ENCODE measurements at places on chromosomes 5 and 9.

DNA sequence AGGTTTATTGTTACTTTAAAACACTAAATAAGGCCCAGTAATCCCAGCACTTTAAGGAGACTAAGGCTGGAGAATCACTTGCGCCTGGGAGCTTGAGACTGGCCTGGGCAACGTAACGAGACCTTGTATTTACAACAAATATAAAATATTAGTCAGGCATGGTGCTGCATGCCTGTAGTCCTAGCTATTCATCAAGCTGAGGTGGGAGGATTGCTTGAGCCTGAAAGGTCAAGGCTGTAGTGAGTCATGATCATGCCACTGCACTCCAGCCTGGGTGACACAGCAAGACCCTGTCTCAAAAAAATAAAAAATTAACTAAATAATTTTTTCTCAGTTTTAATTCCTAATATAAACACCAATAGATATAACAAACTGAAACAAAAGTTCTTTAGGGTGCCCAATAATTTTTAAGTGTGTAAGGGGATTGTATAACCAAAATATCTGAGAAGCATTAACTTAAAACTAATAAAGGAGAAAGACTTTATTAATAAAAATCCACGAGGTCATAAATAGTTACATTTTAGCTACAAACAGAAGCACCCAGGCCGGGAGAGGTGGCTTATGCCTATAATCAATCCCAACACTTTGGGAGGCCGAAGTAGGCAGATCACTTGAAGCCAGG is 32.7 kb downstream of the FAM13B start:
- peak; percentile 85 for DNase-seq

DNA sequence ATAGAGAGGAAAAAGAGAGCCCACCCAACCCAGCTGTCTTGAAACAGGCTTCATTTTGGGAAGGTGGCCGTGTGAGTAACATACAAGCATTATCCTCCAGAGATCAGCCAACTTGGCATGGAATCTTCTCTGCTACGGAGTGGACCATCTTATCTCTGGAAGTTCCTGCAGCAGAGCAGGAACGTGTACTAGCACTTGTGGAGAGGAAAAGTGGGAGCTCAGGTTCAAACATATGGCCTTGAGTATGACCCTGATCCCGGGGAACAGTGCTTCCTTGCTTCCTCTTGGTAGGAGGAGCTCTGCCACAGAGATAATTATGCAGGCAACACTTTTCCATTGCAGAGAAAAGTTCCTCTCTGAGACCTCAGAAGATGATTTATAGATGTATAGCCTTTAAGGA is 490.4 kb upstream of the ACO1 start:
- DNase-seq = no peak

DNA sequence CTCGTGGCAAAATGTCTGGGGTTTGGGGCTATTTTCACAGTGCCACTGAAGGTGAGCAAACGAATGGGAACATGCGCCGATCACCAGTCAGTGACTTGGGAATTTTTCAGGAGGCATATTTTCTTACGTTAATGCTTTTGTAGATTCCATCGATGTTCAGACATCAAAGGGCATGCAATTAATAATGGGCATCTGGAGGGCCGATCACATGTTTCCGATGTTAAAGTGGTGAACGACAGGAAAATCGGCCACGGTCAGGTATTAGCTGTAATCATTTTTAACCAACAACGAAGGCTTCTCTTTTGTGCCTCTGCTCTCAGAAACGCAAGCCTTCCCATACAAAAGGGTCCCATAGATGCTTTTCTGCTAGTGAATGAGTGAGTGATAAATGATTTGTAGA is 155.0 kb upstream of the PITX1 start:
- no peak for DNase-seq

DNA sequence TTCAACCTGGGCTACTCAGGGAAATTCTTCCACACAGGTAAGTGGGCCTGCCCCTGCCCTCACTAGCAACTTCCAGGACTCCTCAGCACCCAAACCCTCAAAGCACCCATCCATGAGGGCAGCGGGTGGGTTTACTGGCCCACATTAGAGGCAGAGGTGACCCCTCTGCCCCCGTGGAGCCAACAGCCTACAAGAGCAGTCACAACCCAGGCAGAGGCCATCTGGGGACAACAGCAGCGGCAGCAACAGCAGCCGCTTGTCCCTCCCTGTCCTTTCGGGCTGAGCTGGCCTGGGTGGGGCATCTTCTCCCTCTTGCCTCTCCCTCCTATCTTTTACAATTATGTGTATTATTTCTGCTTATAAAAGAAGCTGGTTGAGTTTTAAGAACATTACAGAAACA is 25.1 kb downstream of the NDST1 start:
- DNase-seq = no peak

DNA sequence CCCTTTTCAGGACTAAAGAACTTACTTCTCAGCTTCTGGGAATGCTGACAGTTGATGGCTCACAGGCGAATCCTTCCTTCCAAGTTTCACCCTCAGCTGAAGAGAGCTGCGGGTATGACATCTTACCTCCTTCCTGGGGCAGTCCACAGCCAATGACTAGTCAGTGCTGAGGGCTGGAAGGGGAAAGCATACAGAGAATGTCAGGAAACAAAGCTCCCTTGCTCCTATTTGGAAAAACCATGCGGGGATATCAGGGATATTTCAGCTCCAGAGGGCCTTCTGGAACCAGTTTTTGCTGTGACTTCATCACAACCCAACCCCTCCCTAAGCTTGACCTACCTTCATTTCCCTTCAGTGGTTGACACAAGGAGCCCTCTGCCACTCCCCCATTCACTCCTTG is 15.7 kb downstream of the FTMT start:
- DNase-seq = no peak

- DNase-seq = peak; percentile 20
Observed at GRCh38 chr9:130765137-130766020, 69.7 kb upstream of the ABL1 start.

- DNase-seq = no peak
Observed at GRCh38 chr5:41097642-41098041, 26.5 kb upstream of the MROH2B start.

GRCh38 chr5:142446131-142446959 is 121.5 kb upstream of the SPRY4 start:
- peak; percentile 2 for DNase-seq

DNA sequence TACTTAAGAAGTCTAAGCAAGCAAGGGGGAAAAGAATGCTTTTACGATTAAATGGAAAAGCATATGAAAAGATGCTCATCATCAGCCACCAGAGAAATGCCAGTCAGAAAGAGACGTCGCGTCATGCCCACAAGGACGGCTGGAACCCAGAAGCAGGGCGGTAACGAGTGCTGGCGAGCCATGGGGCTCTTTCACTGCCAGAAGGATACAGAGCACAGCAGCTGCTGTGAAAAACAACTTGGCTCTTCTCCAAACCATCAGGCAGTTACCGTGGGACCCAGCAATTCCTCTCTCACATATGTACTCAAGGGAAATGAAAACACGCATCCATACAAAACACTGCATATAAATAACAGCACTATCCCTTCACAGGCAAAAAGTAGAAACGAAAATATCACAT is 95.5 kb downstream of the CAMSAP1 start:
- DNase-seq = no peak

GRCh38 chr5:75234251-75234650 is 2.4 kb downstream of the ANKRD31 start:
- DNase-seq = no peak

DNA sequence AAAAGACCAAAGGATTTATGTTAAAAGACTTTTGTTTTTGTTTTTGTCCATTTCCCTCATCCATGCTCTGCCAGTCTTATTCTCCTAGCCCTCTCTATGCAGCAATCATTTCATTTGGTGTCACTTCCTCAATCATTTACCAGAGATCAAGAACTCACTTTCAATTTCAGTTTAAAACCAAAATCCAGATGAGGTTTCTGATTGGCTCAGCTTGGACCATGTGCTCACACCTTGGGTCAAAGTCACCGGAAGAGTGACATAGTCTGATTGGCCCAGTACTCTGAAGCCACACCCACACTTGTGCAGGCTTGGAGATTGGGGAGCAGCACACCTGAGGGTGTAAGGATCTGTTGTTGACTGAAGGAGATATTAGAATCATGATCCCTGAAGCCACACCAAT is 79.6 kb downstream of the TLR4 start:
- DNase-seq = peak; percentile 94

DNA sequence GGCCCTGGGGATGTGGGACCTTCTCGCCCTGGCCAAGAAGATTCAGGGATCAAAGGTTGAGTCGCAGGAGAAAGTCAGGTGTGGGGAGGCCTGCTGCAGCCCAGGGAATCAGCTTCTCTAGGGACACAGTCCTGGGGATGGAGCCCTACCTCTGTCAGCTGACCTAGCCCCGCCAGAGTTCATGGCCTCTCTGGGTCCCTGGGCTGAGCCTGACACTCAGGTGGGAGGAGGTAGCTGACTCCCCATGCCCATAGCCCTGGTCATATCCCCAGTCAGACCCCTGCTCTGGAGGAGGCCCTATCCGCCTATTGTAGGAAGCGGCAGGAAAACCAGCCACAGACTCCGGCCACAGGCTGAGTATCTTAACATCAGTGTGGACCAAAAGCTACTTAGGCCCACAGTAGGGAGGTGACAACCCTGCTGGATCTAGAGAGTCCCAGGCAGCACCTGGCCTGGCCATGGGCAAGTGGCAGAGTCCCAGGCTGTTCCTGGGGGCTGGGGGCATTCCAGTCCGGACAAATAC is 15.0 kb upstream of the MRNIP start:
- DNase-seq = no peak

GRCh38 chr5:66207800-66208561 is 63.9 kb downstream of the SREK1 start:
- DNase-seq = no peak

DNA sequence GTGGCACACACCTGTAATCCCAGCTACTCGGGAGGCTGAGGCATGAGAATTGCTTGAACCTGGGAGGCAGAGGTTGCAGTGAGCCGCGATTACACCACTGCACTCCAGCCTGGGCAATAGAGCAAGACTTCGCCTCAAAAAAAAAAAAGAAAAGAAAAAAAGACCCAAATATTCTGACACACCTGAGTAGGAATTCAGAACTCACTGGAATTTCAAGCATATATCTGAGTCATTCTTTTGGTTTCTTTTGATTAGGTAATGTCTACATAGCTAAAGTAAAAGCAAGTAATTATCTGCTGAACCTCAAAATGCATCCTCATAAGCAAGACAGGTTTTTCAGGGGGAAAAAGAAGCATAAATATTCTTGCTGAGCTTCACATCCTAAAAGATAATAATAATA is 35.9 kb downstream of the ANKRD31 start:
- DNase-seq = no peak

- DNase-seq = no peak
Observed at GRCh38 chr9:89746385-89747116, 141.7 kb downstream of the GADD45G start.

GRCh38 chr5:157273131-157273556 is 7.2 kb downstream of the CYFIP2 start:
- DNase-seq = peak; percentile 88

- no peak for DNase-seq
Observed at GRCh38 chr9:131698618-131698985, 41.3 kb downstream of the RAPGEF1 start.

DNA sequence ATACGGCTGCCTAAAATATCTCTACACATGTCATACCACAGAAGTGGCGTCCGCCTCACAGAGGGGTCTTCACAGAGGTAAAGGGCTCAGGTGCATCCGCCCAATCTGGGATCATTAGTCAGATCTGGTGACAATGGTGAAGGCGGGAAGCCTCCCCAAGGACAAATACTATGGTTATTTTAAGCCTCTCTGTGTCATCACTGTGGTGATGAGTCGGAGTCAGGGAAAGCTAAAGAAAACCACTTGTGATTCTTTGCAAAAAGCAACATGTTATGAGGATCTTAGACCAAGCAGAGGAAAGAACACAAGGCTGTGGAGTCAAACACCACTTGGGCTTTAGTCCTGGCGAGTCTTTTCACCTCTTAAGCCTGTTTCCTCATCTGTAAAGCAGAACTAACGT is 190.4 kb downstream of the DRD1 start:
- no peak for DNase-seq

- DNase-seq = no peak
Observed at GRCh38 chr9:35288778-35289177, 127.0 kb downstream of the UNC13B start.

DNA sequence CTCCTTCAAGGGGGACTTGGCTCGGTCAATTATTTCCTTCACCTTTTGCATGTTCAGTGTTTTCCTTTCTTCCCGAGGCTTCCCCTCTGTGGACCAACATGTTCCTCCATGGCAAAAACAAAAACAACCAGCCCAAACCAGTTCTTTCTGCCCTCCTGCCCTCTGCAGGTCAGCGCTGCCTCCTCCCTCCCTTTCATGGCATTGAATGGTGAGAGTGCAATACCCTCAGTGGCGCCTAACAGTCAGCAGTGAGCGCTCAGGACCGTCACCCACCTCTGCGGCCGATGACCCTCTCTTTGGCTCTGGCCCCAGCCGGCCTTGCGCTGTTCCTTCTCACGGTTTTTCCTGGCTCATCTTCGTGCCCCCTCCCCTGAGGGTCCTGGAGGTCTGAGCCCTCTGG is 34.4 kb upstream of the GNE start:
- no peak for DNase-seq

GRCh38 chr9:91220021-91220420 is 141.7 kb downstream of the AUH start:
- no peak for DNase-seq

DNA sequence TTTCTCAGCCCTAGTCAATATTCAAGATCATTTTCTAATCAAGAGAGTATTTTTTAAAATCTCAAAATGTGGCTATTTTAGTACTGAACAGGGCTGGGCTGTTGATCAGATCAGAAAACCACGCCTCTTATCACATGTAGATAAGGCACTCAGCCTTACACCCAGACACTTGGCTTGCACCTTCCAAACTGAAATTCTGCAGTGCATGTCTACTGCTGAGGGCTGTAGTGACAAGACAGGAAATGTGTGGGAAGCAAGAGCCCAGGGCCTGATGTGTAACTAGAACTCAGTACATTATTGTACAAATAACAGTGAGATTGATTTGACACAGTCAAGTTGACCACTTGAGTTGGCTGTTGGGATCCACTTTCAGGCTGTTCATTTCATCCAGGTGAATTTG is 48.6 kb downstream of the UBE2QL1 start:
- DNase-seq = no peak

DNA sequence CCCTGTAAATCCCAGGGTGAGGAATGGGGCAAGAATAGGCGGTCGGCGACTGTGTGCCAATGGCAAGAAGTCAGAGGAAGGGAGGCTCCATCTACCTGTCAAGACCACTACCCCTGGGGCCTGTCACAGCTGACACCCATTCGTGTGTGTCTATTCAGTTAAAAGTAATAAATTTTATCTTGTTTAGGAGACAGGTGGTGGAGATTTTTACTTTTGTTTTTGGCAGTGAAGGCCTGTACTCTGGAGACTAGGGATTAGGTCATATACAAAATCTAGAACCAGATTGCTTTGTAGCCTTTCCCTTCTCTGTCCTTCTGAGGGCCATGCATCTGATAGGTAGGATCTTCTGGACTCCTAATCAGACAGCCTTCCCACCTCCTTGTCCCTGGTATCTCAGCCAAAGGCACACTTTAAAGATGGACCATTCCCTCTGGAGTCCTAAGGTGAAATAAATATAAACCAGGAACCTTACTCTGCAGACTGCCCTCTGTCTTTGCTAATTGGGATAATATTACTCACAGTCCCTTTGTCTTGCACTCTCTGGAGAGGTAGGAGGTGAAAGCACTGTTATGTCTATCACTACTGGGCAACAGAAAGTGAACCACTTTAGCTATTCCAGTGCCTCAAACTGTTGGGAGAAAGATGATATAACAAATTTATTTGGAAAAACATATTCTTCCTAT is 213.2 kb upstream of the ACTBL2 start:
- DNase-seq = no peak

- peak; percentile 11 for DNase-seq
Observed at GRCh38 chr9:126872516-126872915, 12.1 kb downstream of the ZBTB34 start.
